Fibroblast of lung (primary cell): ENCODE measurements at places on chromosomes 5 and 9. TPM values are rescaled to one million over a fixed set of nuclear protein-coding genes. Genes with fewer than 3 reads are reported as not detected.

Gene NPR3
- 1.5 and 14.9 TPM in 2 replicates for total RNA-seq

Gene SETX
- 78.1 and 78.3 TPM in 2 replicates for total RNA-seq

GRCh38 chr9:13614060-13614459, 334.6 kb upstream of the MPDZ start:
- DNase-seq: no peak

DNA sequence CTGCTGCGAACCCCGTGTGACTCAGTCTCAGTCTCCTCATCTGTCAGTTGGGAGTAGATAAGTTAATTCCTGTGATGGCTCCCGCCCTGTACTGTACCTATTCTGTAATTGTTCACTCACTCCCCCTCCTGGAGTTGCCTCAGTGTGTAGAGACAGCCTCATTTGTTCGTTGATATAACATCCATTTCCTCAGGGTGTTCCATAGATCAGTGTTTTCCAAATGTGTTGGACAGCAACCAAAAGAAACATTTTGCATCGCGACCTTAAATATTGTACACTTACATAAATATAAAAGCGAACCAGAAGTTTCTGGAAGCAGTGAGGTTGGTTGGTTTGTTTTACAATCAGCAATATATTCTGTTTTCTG, 698 bp downstream of the NFX1 start:
- no peak for DNase-seq

- DNase-seq: peak; percentile 20
Observed at GRCh38 chr5:133754575-133755169, 142.3 kb upstream of the FSTL4 start.

- no peak for DNase-seq
Observed at GRCh38 chr5:77337686-77338085, 127.2 kb downstream of the PDE8B start.

- peak; percentile 8 for DNase-seq
Observed at GRCh38 chr9:13513286-13513685, 233.8 kb upstream of the MPDZ start.

DNA sequence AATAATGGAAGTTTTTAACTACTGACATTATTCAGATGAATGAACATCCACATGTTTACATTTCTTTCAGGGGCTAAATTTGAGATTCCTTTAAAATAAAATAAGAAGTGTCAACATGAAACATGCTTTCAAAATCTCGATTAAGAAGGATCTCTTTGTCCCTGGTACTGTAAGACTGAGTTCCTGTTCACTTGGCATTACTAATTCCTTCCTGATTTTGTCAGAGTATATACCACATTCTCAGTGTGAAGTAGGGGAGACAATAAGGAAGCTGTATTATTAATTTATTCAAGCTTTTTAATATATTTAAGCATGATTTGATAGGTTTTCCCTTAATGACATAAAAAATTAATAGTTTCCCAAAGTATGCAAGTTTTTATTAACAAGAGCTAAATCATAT, 81.5 kb upstream of the GRHPR start:
- DNase-seq: no peak

DNA sequence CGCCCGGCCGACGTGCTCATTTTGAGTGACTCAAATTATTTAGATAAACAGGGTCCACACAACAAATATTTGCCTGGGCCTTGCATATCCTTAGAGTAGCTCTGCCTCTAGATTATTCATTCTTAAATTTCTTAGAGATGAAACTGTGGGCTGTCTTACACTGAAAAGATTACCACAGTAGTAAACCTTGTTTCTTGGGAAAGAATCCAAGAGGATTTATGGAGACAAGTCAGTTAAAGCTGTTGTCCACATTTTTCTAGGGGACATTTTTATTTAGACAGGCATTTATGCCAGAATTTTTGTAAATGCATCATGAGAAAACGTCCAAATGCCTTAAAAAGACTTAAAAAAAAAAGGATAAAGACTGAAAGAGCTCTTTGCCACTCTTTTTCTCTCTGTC, 32.6 kb upstream of the RANBP3L start:
- no peak for DNase-seq
